ENCODE measurements at places on chromosomes 4 and X.

GRCh38 chr4:82501154-82501442 is 60.7 kb downstream of the TMEM150C start:
- DNase-seq = no peak

DNA sequence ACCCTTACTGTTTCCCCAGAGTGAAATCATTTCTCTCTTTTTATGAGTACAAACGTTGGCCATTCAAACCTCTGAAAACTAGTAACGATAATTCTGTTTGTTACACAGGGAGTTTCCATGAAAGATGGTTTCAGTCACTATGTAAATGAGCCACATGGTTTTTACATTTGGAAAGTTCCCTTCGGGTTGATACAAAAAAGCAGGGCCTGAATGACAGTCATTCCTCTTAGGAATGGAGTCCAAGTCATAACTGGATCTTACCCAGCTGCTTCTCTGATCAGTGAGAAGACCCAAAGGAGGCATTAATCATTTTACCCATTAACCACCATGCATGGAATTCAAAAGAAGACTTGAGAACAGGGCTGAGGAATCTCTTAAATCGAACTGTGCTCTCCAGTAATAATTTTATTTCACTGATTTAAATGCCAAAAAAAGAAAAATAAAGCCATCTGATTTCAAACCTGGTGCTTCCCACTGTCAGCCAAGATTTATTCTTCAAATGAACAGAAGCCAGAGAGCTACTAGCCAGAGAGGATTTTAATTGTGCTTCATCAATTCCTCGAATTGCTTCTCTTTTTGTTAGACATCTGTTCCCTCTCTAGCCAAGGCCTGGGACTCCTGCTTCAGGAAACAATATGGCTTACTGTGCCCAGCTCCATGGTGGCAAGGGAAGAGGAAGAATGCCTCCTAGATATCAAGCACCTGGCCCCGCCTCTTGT is 3.2 kb downstream of the SOWAHB start:
- DNase-seq = no peak

DNA sequence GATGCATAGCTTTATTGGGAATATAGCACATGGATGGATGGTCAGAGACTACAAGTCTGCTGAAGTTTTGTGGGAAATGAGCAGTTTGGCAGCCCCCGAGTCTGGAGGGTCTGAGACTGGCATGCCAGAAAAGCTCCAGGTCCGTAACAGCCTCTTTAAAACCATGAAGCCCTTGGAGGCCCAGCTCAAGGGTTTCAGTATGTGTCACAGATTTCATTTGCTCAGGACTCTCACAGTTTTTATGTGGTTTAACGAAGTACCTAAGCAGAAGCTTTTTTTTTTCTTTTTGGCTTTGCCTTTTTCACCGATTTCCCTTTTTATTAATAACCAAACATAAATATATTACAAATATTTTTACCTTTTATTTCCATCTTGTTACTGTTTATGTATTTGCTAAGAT is 30.6 kb upstream of the TMEM184C start:
- no peak for DNase-seq

- DNase-seq = no peak
Measured at GRCh38 chr4:76753814-76754213, 144.1 kb downstream of the SOWAHB start.

DNA sequence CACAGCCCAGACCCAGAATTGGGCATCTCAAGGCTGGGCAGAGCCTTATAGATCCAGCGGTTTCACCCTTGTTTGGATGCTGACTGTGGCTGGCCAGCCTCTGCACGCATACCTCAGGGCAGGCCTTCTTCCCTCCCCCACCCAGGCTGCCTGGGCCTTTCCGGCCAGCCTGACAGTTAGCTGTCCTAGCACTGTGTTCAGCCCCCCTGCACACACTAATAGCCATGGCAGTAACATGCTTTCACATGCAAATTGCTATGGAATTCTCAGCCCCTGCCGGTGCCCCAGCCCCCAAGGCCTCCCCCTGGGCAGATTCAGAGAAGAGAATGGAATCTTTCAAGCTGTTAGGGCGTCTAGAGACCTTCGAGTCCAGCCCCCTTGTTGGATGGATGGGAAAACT is 17.7 kb downstream of the EFNB1 start:
- DNase-seq = no peak

GRCh38 chrX:2483398-2484060 is 17.2 kb downstream of the DHRSX start:
- DNase-seq = no peak

DNA sequence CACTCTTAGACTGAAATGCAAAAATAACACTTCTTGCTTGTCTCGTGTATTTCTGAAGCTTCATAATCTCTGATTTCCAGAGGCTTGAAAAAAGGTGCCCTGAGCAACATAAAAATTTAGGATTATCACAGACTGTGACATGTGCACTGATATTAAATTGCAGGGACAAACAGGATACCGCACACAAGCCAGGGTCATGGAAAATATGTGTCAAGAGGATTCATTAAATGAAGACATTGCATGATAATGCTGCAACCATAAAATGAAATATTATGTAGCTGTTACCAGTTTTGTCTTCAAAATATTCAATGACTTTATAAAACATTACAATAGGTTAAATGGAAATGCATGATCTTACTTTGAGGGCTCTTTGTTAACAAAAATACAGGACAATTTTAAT is 328.0 kb downstream of the KCTD8 start:
- DNase-seq = no peak
